ENCODE measurements at places on chromosomes 2 and 18.

GRCh38 chr2:135258193-135258592 is 206.1 kb downstream of the RAB3GAP1 start:
- DNase-seq = no peak

DNA sequence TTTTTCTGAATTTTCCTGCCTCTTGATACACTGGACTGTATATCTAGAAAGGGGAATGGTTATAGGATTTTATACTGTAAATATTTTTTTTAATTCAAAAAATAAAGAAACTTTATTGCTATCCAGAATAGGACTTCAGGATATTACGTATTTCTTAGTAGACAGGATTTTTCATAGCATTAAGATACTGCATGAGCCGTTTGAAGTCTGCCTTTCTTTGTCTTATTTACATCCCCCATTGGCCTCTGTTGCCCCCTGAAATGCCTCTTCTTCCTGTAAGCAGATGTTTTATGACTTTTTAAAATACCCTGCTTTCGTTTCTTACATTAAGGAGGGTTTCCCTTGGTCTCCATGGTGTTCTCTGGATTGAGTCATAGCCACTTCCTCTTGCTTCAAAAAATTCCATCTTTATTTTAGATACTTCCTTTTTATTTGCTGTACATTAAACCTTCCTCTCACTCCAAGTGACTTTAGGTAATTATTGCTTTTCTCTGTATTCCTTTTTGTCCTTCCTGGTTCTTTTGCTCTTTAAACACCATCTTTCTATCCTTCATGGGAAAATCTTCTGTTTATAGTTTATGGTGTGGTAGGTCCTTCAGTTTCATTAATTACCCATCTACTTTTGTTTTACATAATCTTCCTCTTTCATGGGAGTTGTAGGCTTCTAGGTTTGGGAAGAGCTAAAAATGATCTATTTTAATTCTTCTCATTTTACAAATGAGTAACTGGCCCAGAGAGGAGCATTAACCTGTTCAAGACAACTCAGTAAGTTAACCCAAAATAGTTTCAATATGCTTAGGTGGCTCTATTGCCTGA is 72.6 kb downstream of the ZNF532 start:
- DNase-seq = no peak

DNA sequence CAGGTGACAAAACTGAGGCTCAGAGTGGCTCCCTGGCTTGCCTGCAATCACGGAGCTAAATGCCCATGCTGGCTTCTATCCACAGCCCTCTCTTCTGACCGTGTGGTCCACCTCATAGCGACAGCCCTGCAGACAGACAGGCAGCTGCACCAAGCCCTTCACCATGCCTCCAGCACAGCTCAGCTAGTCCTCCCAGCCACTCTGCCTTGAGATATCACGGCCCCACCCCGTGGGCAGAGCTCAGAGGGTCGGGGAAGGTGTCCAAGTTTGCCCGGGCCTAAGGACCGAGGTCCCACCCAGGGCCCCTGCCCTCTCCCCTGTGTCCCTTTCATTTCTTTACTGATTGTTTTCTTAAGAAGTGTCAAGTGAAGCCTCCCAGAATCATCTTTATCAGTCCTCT is 128.2 kb upstream of the GLI2 start:
- DNase-seq = no peak

GRCh38 chr2:120400551-120400950 is 54.6 kb downstream of the INHBB start:
- DNase-seq = no peak

DNA sequence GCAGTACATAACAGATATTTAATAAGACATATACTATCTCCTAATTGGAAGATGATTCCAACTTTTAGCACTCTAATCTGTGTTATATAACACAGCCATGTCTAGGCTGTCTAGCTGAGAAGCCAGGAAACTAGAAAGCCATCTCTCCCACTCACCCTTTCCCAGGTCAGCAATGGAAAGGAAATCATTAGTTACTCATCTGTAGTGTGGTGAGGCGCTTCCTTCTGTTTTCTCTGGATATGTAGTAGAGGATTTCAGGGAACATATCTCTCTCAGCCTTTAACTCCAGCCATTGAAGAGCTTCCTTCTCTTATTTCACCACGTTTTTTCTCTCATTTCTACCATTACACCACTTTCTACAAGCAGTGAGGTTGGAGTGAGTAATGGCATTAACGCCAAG is 19.4 kb downstream of the RBBP8 start:
- no peak for DNase-seq

DNA sequence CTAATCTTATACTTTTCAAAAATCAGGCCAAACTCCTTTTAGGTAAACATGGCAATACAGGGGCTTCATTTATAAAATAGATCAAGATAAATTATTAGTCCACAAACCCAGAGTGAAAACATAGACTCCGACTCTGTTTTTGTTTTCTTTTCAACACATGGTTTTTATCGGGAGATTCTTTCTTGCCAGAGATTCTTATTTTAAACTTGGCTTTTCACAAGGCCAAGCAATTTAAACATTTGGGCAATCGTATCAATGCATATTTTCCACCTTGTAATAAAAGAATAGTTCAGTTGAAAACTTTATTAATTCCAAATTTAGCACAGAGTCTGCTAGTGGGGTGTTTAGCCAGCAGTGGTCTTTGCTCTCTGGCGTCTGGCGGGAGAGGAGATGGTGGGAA is 71.9 kb downstream of the SOX11 start:
- DNase-seq = no peak

GRCh38 chr2:12269041-12269972 is 447.4 kb upstream of the TRIB2 start:
- DNase-seq = no peak

DNA sequence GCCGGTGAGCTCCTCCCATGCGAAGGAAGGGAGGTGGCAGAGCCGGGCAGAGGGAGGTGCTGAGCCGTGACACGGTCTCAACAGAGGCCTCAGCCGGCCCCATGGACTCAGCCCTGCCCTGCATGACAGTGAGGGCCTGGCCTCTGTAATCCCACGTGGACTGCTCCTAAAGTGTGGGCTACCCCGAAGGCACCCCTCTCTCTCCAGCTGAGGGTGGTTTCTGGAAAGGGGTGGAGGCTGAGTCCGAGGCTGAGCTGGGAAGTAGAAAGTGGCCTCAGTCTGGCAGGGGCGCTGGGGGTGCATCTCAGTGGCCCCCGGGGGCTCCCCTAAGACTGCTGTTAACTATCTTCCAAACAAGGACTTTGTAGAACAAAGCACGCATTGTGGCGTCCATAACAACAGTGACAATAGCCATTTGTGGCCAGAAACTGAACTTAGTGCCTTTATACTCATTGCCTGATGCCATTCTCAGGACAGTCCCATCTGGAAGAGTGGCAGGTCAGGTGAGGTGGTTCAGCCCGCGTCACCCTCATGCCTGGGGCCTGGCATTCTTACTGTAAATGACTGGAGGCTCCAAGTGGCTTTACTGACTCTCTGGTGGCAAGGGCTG is 192.4 kb downstream of the TWIST2 start:
- no peak for DNase-seq

- no peak for DNase-seq
Measured at GRCh38 chr2:192749611-192750200, 555.0 kb upstream of the TMEFF2 start.

DNA sequence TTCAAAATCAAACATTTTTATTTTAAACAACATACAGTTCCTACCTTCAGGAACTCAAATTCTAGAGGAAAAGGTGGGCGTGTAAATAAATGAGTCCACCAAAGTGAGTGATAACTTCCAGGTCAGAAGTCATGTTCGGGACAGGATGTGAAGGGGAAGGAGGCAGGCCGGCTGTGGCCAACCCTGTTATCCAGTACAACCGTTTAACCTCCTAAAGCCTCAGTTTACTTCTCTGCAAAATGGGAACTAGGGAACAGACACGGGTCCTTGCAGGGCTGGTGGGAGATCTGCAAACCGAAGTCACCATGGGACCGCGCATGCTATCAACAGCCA is 373 bp downstream of the EIPR1 start:
- no peak for DNase-seq

DNA sequence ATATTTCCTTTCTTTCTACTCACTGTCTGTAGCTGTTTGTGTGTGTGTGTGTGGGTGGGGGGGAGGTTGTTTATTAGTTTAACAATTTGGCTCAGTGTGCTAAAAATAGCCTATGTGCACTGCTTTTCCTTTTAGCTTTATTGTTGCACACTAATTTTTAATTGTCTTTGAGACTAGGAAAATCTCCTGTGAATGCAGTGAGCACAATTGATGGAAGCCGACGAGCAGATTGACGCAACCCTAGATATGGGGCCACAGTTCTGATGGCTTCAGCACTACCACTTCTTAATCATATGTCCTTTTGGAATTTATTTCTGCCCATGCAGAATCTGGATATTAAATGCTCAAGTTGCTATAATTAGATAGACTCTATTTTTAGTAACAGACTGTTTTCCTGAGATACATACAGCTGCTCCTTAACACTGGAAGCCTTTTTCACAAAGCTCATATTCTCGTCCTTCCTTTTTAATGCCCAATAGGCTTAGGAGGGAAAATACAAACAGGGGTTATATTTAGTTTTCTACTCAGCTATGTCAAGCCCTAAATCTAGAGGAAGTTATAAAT is 109.1 kb downstream of the IRS1 start:
- no peak for DNase-seq

DNA sequence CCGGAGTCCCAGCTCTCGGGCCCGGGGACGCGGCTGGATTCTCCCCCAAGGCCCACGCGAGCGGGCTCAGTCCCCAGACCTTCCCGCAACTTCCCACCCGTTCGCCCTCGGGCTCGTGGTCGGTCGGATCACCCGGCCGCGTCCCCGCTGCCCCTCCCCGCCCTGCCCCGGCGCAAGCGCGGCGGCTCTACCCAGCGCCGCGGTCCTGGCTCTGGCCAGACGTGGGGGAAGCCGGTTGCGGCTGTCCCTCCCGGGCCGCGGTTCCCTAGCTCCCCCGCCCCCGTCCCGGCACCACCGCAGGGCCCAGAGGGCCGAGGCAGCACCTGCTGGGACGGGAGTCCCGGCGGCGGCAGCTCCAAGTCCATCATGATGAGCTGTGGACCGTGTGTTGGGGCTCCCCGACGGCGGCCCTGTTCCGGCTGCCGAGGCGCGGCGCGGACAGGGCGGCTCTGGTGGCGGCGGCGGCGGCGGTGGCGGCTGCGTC is 276 bp downstream of the NFE2L2 start:
- no peak for DNase-seq

GRCh38 chr18:73261923-73262322 is 394.1 kb upstream of the NETO1 start:
- DNase-seq = no peak

DNA sequence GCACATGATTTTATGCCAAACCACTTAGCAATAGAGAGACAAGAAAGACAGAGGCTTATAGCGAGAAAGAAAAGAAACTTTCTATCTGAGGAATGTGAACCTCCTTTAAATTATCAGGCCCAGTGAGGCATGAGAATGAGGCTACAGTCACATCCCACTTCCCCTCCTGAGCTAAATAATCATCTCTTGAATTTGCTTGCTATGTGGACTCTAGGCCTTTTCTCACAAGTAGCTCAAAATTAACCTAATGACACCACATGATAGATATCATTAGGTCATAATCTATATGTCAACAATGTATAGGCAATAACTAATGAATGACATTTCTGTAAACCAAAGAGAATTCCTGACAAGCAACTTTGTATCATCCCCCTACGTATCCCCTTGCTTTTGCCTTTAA is 301.5 kb upstream of the MGAT5 start:
- DNase-seq = no peak

GRCh38 chr2:208879666-208880065 is 473.1 kb downstream of the PTH2R start:
- no peak for DNase-seq

DNA sequence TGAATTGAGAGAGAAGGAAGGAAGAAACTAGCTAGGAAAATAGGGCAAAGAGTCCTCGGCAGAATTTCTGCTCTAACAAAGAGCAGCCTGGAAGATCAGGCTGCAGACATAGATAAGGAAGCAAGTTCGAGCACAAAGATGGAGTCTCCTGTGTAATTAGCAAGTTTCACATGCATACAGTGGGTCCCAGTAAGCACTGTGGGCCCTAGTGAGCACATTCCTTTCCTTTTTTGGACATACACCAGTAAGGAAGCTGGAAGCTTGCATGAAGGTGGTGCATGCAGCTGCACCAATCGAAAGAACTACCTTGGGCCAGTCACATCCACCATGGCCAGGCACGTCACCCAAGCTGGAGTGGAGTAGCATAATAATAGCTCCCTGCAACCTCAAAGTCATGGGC is 109.7 kb downstream of the NOL4 start:
- DNase-seq = no peak

- DNase-seq = no peak
Measured at GRCh38 chr2:128691526-128691925, 372.9 kb upstream of the HS6ST1 start.

GRCh38 chr2:178589335-178589734 is 109.1 kb downstream of the PLEKHA3 start:
- no peak for DNase-seq

DNA sequence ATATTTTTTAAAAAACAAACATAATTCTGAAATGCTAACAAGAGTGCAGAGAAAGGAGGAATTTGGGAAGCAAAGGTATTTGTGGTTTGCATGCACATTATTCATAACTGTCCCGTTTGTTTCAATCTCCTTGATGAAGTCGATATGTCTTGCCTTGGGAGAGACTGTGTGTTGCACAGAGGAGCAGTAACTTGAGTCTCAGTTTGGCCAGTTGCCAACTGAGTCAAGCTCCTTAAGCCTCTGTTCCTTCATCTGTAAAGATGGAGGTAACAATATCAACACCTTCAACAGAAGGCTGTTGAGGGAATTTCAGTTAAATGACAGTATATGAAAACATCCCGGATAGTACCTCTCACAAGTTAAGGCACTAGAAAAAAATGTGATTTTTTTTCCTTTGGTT is 226.2 kb downstream of the ASXL3 start:
- DNase-seq = no peak

- no peak for DNase-seq
Measured at GRCh38 chr18:63999871-64000270, 30.0 kb downstream of the SERPINB8 start.

DNA sequence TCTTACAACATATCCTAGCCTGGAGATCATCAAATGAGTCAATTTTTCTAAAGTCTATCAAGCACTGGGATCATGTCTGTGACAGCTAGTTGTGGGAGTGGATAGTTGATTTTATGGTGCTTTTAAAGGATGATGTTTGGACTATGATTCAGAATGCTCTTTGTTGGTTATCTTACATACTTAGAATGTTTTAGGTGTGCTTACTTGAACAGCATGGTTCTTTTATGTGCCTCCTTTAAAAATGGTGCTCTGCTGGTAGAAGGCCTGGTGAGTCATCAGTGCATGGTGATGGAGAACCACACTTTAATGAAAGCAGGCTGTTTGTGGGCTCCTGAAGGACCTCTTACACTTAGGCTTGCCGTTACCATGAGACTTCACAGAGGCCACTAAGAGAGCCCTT is 682.7 kb upstream of the FANCL start:
- no peak for DNase-seq
